Effector memory CD8-positive, alpha-beta T cell (primary cell): ENCODE measurements at places on chromosomes 12 and 14.

GRCh38 chr12:54166567-54167499 lies 22.0 kb downstream of the SMUG1 start:
- DNase-seq = no peak

- DNase-seq = no peak
Observed at GRCh38 chr14:31229009-31229408, 21.4 kb upstream of the HECTD1 start.

- no peak for DNase-seq
Observed at GRCh38 chr12:52350021-52350620, 17.2 kb downstream of the KRT85 start.

GRCh38 chr12:14850929-14851663 lies 7.8 kb upstream of the ART4 start:
- DNase-seq = no peak

DNA sequence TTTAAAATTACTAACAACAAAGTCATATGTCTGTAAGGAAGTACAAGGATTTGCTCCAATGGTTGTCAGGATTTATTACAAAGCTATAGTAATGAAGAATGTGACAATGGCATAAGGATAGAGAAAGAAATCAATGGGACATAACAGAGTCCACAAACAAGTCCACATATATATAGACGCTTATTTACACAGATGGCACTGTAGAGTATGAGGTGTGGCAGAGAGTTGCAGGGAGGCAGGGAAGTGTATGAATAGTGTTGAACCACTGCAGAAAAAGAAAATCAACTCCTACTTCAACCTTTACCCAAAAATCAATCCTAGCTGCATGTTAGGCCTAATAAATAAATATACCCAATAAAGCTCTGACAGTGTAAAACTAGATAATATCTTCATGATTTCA lies 21.3 kb downstream of the SOS2 start:
- no peak for DNase-seq

GRCh38 chr12:21354641-21355040 lies 18.1 kb upstream of the IAPP start:
- DNase-seq = no peak
